Dermis microvascular lymphatic vessel endothelial cell (primary cell): ENCODE measurements at places on chromosomes 5 and 9.
A peak's percentile ranks its signal among the peaks of the same experiment; 100 is the strongest.

- DNase-seq, result no peak
These were observed 1329.0 kb upstream of the WWC1 start for GRCh38 chr5:166962461-166962860.

GRCh38 chr9:127273326-127273725 lies 8.8 kb downstream of the GARNL3 start:
- no peak for DNase-seq

GRCh38 chr5:136001466-136001981 lies 27.3 kb upstream of the TGFBI start:
- DNase-seq, result no peak

DNA sequence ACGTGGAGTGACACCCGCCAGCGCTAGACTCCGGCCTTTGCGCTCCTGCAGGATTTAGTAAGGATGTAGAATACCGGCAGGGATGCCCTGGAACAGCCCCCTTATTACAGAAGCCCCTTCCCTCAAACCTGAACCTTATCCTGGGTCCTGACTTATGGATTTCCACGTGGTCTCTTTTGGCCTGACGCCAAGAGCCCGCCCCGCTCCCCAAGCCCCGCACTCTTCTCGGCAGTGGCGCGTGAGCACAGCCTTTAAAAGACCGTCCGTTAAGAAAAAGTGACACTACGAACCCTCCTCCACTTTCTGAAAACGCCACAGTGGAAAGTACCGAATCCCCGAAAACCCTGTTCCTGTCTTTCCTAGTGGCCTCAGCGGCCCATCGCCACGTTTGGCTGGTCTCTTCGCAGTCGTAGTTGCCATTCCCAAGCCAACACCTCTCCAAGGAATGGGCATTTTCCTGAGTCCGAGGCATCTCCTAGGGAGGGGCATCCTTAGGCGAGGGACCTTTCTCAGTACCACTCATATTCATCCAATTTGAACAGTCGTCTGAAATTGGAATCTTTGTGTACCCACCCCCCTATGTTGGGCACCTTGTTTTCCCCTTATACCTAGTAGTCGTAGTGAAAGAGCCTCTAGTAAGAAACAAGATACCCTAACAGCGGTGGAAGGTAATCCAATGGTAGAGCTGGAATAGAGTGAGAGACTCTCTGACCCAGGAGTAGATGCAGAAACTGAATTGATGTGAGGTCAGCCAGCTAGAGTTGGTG lies 732 bp upstream of the MCIDAS start:
- no peak for DNase-seq

DNA sequence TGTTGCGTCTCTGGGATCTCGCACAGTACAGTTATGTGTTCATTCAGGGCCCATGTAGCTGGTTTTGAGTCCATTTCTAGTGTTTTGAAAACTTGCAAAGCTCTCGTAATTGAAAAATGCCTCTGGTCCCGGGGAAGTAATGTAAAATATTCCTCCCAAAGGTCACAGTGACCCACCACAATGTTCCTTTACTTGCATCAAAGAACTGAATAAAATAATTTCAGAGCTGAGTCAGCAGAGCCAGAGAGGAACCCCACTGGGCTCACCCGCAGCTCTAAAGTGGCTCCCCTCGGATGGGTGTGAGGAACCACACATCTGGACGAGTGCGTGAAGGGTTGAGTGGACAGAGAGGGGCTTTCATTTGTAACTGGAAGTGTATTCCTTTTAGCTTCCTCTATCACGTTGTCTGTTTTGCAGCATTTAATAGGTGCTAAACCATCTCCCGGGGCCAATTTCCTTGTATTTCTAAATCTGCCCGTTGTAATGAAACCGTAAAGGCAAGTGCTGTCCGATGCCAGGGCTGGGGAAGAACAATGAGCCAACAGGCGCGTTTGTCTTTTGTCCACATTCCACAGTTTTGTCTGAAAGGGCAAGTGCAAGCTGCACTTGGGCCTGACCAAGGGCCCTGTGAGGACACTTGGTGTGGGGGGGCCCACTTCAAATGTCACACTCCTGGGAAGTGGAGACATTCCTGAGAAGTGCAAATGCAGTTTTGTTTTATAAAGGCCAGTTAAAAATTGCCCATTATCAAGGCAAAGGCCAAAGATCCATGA lies 29.9 kb downstream of the COL5A1 start:
- DNase-seq, result no peak

DNA sequence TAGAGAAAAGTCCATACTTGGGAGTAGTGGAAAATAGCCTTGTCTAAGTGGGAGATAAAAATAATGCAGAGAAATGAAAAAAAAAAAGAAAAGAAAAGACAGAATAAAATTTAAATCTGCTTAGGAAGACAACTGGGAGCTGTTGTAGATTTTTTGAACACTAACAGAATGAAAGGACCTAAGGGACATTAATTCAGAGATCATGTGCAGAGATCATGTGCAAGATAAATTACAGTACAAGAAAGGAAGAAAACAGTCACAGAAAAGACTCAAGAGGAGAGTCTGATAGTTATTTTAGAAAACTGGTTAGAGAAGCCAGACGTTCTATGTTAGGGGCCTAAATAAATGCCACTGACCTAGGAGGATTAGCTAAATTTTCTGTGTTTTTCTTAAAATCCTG lies 1226.8 kb upstream of the NUDT12 start:
- DNase-seq, result no peak

DNA sequence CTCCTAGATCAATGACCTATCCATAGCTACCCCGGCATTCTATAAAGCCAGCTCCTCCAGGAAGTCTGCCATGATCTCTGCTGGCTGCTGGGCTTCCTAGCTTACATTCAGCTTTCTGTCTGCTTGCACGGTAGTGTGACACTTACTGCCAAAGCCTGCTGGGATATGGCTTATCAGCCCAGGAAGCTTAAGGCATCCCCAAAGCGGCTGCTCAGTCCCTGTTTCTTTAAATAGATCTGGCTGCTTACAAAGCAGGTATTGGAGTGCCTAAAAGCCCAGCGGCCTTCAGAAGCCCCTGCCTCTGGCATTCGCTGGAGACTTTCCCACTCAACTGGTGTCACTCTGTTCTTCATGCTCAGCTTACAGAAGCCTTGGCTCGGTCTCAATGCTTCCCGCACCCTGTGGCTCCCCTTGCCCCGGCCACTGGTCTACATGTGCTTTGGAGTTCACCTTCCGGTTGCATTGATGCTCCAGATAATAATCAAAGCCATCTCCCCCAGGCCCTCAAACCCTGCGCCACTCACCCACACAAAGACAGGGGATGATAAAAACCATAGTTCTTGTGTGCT lies 31.3 kb upstream of the STRBP start:
- DNase-seq, result no peak

- DNase-seq, result no peak
These were observed 93.1 kb upstream of the TRPC7 start for GRCh38 chr5:136458481-136458880.

DNA sequence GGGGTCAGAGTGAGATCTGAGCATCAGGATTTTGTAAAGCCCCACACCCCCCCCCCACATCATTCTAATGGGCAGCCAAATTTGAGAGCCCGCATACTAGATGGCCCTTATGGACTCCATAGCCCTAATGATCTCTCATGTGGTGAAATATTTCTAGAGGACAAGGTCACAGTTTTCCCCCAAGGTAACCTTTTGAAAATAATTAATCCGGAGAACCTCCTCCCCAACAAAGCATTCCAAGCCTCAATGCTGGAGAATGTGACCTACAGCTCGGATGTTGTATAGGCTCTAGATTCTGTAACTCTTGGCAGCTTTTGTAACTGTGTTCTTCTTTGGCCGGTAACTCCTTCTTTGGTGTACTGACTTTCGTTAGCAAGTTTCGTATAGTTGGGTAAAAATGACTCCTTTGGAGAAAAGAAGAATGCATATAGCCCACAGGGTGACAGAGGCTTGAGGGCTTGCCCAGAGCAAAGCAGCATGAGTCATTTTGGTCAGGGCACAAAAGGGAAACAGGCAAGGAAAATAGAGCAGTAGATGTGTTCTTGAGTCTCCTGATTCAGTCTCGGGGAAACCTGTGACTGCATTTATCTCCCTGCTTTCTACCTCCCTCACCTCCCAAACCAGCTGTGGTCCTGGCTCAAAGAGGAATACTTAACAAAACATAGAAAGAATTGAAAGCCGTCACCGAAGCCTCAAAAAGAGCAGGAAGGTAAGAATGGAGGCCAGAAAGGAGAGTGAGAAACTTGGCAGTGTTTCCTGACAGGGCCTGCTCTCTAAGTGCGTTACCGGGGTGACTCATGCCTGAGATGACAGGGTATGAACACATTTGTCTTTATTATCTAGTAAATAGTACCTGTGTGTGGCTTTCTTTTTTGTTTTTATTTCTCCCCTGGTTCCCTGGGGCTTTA lies 6.6 kb upstream of the XPA start:
- DNase-seq, result peak; percentile 75

GRCh38 chr5:10329820-10330481 lies 22.2 kb upstream of the CMBL start:
- DNase-seq, result no peak

- DNase-seq, result peak; percentile 75
These were observed 24.7 kb downstream of the ZBTB34 start for GRCh38 chr9:126885131-126885641.

DNA sequence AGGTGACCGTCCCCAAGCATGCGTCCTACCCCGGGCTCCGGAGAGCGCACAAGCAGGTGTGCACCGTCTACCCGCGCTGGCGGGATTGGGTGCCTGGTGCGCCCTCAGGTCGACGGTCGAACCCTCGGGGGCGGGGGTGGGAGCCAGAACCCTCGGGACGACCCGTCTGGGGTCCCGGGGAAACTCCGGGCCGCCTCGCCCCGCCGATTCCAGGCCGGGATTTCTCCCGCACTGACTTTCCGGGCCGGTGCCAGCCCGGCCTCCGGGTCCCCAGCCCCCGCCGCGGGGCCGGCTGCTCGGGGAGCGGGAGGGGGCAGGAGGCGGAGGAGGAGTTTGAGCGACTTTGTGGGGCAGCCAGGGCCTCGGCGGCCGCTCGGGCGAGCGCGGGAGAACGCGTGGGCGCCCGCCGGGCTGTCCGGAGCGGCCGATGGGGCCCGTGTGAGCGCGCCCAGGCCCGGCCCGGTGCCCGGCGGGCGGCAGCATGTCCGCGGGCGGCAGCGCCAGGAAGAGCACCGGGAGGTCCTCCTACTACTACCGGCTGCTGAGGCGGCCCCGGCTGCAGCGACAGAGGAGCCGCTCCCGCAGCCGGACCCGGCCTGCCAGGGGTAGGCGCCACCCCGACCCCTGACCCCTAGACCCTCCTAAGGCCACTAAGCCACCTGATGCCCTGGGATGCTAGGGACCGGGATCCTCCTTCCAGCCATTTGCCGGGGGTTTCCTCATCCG lies at the start of gene DAB2IP:
DAB2IP (plus strand) TSS at position 340 of the 726 bp plus-strand sequence; CDS start at position 482, 142 bp downstream.
- no peak for DNase-seq

DNA sequence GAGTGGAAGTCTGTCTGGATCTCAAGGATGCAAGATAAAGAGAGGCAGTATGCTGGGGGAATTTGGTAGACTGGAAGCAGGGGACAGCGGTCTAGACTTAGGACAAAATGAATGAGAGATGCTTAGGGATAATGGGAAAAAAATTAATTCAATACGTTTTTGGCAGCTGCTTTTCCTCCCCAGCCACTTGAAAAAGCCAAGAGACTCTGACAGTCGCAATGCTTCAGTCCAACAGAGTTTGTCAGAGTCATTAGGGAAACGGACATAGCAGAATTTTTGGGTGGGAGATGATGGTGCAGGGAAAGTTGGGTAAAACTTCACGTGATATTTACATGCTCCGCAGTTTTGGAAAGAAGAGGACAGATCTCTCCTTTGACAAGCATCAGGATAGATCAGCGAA lies 129.7 kb downstream of the GOLPH3 start:
- no peak for DNase-seq

DNA sequence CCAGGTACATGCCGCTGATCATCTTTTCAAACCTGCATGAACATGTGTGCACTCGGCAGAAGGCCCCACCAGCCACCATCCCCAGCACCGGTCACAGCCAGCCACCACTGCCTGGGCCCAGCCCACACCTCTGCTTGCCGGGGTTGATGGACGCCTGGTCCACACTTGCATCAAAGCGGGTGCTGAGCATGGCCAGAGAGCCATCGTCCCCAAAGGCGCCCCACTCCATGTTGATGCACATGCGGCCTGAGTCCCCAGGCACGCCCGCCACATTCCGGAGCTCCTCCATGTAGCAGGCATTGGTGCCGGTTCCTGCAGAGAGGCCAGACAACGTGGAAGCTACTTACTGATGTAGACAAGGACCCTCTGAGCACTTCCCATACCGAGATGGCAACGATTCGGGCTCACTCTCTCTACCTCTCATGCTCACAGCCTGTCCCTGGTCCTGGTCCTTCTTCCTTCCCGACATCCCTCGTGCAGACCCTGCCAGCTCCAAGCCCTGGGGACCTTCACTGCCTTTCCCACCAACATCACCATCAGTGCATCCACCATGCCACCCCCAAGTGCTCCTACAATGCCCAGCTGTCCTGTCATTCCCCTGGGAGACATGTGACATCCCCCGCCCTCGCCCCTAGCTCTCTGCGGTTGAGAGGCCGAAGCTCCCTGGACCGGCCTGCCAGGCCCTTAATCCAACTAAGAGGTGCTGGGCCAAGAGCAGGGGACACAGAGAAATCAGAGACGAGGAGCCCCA lies 17.2 kb downstream of the HK3 start:
- no peak for DNase-seq

GRCh38 chr9:32986971-32987370 lies 14.5 kb downstream of the APTX start:
- no peak for DNase-seq

DNA sequence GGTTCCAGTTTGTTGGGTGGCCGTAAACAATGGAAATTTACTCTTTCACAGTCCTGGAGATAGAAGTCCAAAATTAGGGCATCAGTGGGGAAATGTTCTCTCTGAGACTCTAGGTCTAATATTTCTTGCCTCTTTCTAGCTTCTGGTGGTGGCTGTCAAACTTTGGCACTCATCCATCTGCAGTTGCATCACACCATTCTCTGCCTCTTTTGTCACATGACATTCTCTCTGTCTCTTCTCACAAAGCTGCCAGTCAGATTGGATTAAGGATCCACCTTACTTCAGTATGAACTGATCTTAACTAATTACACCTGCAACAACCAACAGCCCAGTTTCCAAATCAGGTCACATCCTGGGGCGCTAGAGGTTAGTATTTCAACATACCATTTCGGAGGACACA lies 222.9 kb upstream of the FTMT start:
- no peak for DNase-seq

DNA sequence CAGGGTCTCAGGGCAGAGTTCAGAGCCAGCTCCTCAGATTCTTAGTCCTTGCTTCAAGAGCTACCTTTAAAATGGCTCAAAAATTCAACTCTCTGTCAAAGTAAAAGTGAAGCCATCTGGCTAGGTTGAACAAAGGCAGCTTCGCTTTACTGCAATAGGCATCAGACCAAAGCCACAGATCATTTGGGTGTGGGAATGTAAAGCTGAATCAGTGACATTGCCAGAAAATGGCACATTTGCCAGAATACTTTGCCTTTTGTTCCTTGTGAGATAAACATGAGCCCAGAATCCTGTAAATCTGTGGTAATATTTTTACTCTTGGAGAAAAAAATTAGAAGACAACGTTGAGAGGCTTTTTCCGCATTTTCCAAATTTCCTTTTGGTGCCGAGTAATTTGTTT lies 210.5 kb downstream of the PALM2AKAP2 start:
- no peak for DNase-seq

- DNase-seq, result no peak
These were observed 40.2 kb upstream of the FBXW11 start for GRCh38 chr5:172046593-172046992.
